ENCODE measurements at places on chromosomes 7 and 10.

DNA sequence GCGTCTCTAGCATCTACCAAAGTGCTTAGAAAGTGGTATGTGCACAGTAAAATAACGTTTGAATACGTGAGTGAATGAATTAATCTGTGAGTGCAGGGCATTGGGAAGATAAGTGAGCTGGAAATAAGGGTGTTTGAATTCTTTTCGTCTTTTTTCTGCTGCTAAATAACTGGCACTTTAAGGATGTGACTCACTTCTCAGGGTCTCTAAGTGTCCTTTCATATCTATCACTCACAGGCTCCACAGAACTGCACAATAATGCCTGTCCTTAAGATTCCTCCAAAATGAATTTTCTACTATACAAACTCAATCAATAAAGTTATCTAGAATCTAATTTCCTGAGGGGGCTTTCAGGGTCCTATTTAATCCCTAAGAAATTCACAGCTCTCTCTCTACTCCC is 3.2 kb upstream of the DGKB start:
- DNase-seq = no peak

GRCh38 chr10:118534136-118534535 is 61.3 kb downstream of the PRLHR start:
- no peak for DNase-seq

DNA sequence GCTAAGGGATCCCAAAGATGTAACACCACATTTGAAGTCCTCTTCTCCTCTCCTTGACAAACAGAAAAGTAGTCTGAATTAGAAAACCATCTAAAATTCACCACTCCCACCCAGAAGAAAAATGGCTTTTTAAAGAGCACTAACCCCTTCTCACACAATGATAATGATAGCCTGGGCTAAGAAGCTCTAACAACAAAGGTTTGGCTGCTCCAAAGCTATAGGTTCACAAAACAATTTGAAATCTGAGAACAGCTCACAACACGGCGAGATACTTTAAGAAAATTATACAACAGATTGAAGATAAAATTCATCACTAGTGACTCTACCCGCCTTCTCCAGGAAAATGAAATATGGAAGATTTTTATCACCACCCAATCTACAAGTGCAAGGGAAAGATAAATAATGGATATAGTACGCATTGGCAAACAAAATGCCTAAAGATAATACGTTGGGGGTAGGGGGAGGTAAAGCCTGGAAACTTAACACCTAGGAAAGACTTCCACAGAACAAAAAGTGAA is 7.4 kb downstream of the ITGB1 start:
- DNase-seq = no peak

DNA sequence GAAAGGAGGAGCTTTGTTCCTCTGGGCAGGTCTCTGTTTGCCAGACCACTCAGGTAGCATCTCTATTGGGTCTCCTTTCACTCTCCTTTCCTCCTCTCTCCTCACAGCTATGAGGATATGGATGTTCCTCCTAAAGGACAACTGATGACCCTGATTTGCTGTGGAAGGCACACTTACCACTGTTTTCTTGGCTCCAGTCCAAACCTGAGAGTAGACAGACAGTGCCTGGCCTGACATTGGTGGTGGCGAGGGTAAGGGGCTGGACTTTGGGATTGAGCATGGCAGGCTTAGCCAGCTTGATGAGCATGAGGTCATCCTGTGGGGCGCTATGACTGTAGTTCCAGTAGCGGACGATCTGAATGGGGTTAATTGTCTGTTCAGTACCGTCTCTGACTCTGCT is 3.6 kb downstream of the PRSS37 start:
- no peak for DNase-seq

- DNase-seq = no peak
Observed at GRCh38 chr10:132832186-132832969, 46.4 kb upstream of the NKX6-2 start.

DNA sequence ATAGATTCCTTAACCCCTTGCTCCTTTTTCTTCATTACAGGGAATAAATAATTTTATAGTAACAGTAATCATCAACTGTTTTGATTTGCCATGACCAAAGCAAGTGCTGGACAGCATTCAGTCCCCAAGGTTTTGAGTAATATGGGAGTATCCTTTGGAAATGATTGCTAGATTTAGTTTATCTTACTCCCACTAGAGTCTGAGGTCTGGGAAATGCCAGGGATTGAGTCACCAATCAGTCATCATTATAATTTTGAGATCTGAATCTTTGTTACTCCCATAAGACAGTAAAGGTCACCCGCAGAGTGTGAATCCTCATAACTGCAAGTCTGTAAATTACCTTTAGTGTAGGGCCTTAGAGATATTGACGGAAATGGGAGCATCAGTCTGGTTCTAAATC is 133.7 kb upstream of the SEMA3E start:
- DNase-seq = no peak

GRCh38 chr7:26100406-26101339 is 51.3 kb upstream of the NFE2L3 start:
- DNase-seq = no peak

DNA sequence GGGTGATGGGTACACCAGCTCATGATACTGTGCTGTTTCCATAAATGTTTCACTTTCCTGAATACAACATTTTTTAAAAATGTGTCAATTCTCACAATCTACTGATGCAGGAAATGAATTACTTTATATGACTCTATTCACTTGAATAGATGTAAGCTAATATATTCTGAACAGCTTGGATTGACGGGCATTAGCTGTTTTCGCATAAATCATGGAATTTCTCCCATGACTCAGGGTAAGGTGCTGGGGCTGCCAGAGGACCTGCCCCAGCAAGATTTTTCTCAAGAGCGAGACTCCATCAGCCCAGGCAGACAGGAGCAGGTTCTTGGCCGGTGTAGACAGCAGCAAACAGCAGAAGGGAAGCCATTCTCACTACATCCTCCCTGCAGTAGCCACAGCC is 107.1 kb downstream of the PFKFB3 start:
- no peak for DNase-seq

GRCh38 chr10:6788231-6788630 is 208.2 kb upstream of the PRKCQ start:
- DNase-seq = no peak

GRCh38 chr10:105024184-105024583 is 383.1 kb downstream of the SORCS3 start:
- no peak for DNase-seq

GRCh38 chr7:18202315-18203045 is 174.8 kb upstream of the PRPS1L1 start:
- DNase-seq = no peak

DNA sequence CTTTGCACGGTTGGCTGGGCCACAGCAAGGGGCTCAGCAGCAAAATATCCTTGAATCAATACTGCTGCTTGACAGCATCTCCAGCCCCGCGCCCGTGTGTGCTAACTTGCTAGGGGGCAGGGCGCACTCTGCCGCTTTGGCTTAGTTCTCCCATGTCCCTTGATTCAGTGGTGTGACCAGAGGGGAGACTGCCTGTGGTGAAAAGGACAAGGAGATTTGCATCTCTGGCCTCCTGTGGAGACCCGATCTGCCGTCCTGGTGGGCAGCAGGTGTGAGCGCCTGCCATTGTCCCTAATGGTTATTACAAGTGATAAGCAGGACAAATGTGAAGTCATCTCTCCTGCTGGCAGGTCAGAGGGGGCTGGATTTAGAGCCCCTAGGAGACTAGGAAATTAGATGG is 500.2 kb upstream of the GALNT17 start:
- DNase-seq = no peak

GRCh38 chr10:91200314-91201212 is 19.9 kb upstream of the PCGF5 start:
- DNase-seq = no peak

DNA sequence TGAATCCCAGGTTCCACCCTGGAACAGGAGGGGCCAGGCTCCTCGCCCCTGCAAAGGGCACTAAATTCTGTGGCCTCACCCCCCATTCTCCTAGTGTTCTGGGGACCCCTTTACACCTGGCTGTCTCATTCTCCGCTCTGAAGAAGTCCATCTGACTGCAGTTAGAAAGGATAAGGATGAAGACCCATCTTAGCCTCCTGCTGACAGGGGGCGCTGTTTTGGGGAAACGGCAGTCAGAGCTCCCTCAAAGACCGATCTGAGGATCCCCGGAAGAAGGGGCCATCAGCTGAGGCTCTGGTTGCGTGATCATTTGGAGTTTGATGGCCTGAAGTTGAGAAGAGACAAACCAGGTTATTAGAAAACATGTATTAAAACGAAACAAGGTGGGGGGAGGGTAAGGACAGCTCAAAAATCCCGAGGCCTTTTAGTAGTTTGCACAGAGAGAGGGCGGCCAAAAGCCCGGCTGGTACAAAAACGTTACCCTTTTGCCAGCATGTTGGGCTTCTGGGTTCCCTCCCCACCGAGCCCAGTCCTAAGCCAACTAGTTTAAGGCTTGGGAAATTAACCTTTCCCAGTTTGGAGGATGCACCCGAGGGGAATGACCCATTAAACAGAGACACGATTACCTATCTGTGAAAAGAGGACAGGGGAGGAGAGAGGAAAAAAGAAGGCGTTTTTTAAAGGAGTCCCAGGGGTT is 102.8 kb downstream of the CHN2 start:
- no peak for DNase-seq

DNA sequence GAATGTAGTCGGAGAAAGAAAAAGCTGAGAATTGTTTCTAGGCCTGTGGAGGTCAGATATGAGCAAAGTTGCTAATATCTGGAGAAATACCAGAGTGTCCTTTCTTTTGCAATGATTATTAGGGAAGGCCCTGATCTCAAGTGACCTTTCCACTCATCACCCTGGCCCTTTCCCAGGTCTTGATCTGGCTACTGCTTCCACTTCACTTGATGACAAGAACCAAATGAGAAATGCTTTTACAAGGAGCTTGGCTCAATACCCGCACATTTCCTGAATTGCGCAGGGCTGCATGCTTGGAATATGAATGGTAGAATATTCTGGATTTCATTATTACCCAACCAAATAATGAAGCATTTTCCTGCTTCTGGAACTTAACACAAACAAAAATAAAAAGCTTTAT is 104.6 kb downstream of the ITGB8 start:
- no peak for DNase-seq

DNA sequence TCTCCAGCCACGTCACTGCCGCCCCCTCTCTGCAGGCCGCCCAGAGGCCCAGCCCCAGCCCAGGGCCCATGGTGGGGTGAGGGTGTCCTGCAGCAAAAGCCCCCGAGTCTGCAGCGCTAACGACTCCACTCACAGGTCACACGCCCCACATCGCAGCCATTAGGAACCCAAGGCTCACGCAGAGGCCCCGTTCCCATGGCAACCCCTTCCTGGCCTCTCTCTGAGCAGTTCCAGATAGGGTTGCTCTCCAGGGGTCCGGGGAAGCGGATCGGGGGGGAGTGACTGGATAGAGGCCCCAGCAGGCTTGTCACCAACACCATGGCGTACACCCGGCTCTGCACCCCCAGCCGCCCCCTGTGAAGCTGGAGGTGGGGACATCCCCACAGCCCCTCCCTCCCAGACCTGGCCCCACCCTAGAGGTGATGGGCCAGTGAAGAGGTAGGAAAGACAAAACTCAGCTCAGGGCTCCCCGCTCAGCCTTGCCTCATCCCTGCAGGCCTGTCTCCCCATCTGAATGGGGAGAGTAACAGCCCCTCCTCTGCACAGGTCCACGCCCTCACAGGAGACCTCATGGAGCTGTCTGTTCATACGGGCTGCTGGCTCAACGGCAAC is 41.2 kb downstream of the TNRC18 start:
- no peak for DNase-seq

DNA sequence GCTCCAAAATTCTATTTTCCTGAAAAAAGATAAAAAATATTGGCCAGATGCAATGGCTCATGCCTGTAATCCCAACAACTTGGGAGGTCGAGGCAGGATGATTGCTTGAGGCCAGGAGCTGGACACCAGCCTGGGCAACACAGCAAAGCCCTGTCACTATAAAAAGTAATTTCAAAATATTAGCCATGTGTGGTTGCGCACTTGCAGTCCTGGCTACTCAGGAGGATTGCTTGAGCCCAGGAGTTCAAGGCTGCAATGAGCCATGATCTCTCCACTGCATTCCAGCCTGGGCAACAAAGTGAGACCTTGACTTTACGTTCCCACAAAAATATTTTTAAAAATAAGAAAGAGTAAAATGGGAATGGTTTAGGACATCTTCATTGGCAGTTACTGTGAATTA is 104.1 kb upstream of the AFAP1L2 start:
- DNase-seq = no peak

GRCh38 chr10:113230011-113230610 is 280.1 kb downstream of the TCF7L2 start:
- no peak for DNase-seq

DNA sequence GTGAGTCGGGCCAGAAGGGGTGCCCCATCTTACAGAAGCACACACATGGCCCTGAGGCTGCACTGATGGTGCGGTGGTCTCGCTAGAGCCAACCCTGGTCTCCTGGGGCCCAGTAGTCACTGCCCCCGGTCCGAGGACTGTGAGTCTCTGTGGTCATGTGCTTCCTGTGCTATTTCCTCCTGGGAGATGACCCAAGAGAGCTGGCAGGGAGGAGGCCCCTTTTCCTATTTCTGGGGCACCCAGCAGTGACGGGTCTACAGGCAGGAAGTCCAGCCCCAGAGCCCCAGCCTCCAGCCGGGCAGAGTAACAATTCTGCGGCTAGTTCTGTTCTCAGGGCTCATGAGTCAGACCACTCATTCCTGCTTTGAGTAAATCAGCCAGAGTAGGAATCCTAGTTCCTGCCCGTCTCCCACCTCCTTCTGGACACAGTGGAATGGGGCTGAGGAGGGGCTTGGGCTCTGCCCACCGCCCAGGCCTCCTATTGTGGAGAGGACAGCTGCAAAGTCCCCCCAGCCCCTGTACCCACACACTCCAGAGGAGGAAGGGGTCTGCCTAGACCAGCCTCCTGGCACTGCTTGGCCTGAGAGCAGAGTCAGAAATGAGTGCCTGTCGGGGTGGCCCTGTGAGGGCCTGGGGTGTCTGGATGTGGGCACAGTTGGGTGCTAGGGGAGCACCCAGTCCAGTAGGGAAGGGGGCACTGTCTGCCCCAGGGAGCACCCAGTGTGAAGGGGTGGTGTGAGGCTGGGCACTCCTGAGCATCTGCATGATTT is 80.5 kb upstream of the PPIF start:
- no peak for DNase-seq

GRCh38 chr7:55241958-55242357 is 123.2 kb upstream of the LANCL2 start:
- DNase-seq = no peak

Measured in naive thymus-derived CD4-positive, alpha-beta T cell (primary cell).